ENCODE measurements at places on chromosomes 16 and 17.

DNA sequence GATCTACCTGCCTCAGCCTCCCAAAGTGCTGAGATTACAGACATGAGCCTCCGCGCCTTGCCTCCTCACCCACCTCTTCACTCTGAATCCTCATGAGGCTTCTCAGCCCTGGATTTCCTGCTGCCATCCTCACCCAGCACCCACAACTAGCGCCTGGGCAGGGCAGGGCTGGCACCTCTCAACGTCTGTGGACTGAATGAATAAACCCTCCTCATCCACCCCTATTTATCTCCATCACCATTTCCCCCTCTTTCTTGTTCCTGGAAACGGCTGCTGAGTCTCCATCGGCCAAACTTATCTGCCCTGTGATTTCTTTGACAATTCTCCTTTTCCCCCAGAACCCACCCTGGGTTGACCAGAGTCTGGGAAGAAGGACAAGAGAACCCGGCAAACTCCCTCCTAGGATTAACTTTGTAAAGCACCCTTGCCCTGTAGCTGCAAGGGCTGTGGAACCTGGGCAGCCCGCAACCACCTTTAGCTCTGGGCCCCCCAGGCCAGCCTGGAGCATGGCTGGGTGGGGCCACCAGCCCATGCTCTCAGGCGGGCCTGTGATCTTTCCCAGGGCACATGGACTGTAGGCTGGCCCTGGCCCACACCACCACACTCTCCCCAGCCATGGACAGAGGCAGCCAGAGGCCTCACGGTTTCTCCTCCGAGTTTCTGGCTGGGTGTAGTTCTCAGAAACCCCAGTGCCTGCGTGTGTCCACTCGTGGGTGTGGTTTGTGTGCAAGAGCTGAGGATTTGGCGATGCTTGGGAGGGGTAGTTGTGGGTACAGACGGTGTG is 2.4 kb downstream of the SPN start:
- DNase-seq: no peak

DNA sequence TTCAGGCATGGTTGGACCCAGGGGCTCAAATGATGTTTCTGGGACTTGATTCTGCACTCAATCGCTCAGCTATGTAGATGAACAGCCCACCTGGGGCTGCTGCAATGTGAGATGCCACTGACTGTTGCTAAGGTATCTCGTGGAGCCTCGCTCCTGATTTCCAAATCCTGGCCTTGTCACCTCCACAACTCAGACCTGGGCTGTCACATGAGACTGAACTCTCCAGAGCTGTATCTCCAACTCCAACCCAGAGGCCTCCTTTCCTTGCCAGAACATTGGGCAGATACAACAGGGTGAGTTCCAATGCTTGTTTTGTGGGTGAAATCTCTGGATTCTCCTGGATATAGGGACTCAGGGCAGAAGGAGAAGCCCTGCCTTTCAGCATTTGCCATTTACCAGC is 79.5 kb downstream of the GNAO1 start:
- no peak for DNase-seq

DNA sequence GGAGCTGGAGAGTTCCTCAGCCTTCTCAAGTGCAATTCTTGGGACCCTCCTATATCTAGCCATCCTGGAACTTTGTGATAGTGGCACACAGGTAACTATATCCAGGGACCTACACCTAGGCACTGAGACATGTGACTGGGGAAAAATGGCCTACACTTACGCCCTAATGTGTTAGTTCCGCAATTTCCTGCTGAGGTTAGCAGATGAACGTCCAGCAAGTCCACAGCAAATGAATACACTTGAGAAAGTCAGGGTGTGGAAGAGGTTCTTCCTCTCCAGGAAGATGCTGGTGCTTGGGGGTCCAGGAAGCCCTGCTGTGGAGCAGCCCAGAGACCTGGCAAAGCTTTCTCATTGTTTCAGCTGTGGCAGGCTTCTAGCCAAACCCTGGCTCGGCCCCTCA is 20.8 kb downstream of the PIK3R5 start:
- DNase-seq: no peak

- DNase-seq: no peak
Observed at GRCh38 chr17:31404028-31404949, 12.8 kb downstream of the RAB11FIP4 start.

DNA sequence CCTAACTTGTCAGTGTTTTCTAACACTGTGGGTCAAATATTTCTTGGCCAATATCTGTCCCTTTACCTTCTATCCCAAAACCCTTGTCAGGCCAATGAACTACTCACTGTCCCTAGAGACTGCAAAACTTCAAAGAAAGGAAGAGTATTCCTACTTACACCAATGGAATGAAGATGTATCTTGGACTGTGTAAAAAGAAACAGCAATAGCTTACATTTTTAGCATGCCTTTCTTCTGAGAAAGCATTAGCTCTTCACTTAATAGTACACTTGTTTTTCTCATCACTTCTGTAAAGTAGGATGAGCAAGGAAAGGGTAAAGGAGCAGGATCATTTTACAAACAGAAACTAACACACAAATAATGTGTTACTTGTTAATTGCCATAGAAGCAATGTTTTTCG is 73.9 kb downstream of the STH start:
- no peak for DNase-seq

DNA sequence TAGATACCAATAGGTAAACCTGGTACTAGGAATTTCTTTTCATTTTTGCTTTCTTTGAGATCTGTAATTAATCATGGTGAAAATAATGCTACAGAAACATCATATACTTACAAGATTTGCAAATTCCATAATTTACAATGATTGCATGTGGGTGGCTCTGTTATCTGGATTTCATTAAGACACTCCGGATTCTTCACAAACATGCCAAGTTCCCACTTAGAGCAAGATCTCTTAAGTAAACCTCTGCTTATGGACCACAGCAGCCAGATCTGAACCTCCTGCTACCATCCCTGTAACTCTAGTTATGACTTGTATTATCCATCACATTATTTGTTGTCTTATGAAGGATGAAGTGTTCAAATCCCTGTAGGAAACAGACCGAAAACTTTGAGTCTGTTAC is 424.7 kb downstream of the CDH13 start:
- DNase-seq: no peak

DNA sequence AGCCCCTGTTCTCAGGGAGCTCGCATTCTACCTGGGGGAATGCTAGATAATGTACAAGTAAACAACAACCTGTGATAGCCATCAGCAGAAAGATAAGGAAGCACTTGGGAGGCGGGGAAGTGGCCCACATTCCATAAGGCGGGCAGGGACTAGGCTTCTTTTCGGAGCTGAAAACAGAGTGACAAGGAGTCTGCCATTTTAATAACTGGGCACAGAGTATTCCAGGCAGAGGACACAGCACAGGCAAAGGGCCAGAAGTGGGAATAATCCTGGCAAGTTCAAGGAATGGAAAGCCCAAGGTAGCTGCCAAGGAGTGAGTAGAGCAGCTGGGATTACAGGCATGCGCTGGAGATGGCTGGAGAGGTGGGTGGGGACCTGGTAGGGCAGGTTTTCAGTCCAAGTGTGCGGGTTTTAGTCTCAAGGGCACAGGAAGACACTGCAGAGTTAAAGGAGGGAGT is 24.3 kb downstream of the USP43 start:
- no peak for DNase-seq

GRCh38 chr16:79599256-79599836 is 1.2 kb downstream of the MAF start:
- no peak for DNase-seq

DNA sequence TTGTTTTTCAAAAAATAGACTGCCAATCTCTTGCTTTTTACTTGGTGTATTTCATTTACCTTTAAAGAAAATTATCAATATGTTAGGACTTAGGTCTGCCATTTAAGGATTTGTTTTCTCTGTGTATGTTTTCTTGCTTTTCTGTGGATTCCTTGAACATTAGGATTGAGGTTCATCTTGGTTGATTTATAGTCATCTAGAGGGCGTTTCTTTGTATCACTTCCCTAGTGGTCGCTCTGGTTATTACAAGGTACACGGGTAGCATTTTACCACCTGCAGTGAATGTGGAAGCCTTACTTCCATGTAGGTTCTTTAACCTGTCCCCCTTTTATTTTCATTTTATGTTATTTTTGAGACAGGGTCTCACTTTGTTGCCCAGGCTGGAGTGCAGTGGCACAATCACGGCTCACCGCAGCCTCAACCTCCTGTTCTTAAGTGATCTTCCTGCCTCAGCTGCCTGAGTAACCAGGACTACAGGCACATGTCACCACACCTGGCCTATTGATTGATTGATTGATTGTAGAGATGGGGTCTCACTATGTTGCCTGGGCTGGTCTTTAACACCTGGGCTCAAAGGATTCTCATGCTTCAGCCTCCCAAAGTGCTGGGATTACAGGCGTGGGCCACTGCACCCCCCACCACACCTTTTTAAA is 35.2 kb upstream of the CBX4 start:
- DNase-seq: no peak

DNA sequence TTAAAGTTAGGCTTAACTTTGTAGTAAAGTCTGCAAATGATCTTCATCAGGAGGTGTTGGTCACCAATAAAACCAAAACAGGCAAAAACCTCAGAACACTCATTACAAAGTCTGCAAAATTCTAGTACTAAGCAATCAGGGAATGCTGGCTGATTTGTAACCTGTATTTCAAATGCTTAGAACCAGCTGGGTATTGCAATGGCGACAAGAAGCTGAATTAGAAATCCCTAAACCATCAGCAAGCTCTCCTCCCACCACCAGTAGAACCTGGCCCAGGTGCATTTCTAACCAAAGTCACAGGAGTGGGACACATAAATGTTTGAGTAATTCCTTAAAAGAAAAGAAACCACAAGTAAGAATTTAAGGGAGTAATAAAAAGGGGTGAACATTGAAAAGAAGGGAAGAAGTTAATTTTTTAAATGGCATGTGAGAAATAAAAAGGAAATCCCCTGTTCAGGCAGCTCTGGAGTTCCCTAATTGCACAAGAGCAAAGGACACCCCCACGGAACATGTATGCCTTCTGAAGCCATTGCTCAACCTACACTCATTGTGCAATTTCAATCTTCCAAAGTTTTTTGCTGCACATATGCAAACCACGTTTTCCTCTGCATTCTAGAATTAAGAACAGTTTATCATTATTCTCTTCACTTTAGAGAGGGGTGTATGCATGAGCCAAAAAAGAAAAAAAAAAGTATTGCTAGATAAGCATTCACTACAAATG is 102.9 kb downstream of the HIC1 start:
- DNase-seq: no peak

DNA sequence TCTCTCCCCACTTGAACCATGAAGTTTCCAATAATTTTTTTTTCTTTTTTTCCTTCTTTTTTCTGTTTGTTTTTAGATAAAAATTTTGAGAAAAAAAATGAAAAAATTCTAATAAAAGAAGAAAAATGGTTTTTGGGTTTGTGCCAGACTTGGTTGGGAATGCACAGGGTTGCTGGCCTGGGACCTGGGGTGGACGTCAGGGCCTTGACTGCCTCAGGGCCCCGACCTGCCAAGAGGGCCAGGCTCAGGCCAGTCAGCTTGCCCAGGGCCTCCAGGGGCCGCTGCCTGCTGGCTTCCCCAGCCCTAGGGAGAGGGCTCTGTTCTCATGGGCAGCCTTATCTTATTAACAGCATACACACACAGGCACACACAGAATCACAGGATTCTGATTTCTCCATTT is 6.5 kb downstream of the TBX6 start:
- no peak for DNase-seq

- no peak for DNase-seq
Observed at GRCh38 chr17:82631544-82631943, 16.7 kb downstream of the WDR45B start.

DNA sequence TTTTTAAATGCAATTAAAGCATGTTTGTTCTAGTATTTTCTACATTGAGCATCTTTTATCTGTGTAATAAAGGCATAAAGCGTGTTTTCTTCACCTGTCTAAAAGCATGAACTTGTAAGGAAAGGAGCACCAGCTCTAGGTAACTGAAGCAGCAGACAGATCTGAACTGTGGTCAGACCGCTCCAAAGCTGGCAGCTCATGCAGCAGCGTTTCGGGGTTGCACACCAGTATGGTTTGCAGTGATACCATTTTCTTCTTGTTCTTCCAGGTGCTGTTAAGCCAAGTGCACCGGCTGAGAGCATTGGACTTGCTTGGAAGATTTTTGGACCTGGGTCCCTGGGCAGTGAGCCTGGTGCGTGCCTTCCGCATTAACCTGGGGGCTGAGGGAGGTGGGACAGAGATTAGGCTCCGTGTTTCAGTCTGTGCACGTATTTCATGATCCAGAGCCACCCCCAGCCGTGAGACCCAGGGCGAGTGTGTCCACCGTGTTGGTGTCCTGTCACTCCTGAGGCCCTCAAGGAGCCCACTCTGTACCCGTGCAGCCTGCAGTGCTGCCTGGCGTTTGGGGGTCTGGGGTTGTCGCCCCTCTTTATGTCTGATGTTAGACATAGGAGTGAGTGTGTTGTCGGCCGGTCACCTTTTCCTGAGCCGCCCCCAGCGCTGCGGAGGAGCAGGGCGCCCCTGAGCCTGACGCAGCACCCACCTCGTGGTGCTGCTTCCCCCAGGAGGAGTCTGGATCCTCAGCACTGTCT is 136.3 kb upstream of the CHMP6 start:
- DNase-seq: no peak

DNA sequence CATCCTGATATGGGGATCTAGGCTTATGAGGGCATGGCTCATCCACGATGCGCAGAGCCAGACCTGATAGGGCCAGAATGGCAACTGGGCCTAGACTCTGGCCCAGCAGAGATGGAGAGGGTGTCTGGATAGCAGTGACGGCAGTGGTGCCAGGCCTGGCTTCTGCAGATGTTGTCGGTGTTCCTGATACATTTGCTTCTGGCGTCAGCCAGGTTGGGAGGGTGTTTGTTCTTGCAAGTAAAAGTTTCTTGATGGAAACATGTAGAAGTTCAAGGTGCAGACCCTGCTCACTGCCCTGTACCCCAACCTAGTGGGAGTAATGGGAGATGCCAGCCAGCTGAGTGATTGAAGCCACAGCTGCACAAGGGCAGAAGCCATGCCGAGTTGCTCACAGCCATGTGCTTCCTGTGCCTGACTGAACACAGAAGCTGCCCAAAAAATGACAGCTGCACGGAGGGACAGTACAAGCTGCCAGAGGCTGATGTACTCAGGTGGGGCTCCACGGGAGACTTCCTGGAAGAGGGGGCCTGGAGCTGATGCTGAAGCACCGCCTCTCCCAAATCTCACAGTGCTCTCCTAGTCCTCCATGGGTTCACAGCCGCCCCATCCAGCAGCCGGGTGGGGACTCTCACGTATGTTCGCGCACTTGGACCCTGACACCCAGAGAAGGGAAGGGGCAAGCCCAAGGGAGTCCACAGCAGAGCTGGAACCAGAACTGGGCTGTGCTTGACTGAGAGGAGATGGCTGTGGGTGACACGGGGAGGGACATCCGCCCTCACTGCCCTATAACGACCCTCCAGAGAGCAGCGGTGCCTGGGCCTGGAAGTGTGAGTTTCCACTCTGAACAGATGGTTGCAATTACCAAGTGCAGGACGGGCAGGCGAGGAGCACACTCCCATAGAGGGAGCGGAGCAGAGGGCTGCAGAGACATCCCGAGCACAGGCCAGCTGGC is 78.7 kb downstream of the N4BP1 start:
- peak; percentile 87 for DNase-seq

- DNase-seq: no peak
Observed at GRCh38 chr16:30837904-30838303, 50.9 kb upstream of the ZNF629 start.

DNA sequence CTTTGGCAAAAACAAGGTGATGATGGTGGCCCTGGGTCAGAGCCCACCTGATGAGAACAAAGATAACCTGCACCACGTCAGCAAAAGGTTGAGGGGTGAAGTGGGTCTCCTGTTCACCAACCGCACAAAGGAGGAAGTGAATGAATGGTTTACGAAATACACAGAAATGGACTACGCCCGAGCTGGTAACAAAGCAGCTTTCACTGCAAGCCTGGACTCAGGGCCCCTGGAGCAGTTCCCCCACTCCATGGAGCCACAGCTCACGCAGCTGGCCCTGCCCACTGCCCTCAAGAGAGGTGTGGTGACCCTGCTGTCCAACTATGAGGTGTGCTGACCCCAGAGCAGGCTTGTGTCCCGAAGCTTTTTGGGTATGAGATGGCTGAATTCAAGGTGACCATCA is 29.7 kb upstream of the DLX4 start:
- no peak for DNase-seq
